ENCODE measurements at places on chromosomes 3 and 15.

DNA sequence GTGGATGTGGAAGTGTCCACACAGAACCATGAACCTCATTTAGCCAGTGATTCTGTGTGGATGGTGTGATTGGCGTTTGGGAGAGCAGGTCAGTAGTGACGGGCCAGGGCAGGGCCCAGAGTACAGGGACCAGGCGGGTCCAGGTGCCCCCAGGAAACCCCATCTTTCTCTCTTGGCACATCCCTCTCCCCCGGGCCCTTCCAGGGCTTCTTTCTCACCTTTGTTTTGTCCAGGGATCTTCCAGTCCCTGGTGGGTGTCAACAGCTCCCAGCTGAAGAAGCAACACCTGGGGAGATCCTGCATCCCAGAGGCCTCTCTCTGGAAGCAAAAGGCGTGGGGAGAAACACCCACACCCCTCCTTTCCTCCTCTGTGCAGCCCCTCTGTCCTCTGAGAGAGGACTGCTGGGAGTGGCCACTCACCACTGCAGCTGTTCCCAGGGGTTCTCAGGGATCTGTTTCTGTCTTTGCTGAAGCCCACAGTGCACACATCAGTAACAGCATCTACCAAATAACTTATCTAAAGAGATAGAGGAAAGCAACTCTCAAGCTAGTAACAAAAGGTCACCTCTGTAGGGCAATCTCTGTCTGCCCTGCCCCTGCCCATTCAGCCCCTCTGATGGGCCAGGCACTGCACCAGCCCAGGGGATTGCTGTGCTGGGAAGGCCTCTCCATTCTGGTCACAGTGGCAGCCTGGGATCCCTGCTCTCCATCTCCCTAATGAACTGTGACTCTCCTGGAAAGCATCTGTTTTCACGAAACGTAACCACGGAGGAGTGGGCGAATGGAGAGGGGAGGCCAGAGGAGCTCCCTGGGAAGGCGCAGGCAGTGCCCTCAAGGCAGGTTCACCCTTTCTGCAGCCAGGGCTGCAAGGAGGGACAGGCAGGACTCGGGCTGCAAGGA is 98.3 kb upstream of the ALDH1A3 start:
- DNase-seq = no peak

DNA sequence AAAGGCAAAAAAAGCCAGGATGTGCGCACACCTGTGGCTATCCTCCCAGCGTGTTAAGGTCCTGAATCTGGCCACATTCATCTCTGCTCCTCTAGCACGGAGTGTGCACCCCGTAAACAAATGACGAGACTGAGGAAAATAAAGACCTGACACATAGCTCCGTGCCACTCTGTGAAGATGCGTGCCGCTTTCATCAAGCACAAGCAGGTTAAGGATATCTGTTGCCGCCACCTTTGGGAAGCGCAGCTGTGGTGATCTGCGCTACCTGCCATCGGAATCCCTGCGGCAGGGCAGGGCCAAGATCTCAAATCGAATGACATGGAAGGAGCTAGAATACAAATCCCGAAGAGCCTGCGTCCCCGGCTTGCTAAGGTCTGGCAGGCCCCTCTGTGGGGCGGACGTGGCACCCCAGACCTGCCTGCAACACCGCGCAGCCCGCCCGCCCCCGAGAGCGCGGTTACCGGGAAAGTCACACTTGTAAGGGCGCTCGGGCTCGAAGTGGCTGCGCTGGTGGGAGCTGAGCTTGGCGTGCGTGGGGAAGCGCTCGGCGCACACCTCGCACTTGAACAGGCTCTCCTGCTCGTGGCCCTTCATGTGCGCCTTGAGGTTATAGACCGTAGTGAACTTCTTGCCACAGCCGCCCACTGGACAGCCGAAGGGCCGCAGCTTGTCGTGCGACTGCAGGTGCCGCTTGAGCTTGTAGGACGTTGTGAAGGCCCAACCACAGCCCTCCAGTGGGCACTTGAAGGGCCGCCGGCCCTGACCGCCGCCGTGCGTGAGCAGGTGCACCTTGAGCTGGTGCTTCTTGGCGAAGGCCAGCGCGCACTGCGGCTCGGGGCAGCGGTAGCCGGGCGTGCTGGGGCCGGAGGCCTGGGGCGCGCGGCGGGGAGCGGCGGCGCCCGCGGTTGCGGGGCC is 936 bp downstream of the ZXDC start:
- no peak for DNase-seq

GRCh38 chr3:12759097-12759679 is at the start of gene TMEM40:
TSS of gene TMEM40 (minus strand) at chr3:12759259. CDS start at chr3:12749832, 9,427 bp downstream.
- no peak for DNase-seq

- no peak for DNase-seq
Measured at GRCh38 chr3:79202471-79203143, 565.2 kb downstream of the ROBO1 start.

- DNase-seq = no peak
Measured at GRCh38 chr3:106333911-106334618, 465.3 kb upstream of the CBLB start.

DNA sequence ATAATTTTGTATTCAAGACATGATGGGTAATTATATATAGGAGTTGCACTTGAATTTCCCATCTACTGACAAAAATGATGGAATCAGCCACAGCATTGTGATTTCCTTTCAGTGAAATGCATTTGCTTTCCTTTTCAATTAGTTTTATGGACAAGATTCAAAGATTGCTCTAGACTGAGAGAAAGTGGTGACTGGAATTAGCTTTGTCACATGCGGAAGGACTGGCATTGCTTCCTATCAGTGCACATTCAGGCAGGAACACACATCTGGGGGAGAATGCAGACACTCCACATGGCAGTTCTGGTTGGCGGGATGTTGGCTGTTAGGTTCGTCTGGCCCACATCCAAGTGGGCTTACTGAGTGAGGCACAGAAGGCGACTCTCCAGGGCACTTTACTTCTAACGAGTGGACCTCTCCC is 399.3 kb upstream of the RGMA start:
- no peak for DNase-seq

DNA sequence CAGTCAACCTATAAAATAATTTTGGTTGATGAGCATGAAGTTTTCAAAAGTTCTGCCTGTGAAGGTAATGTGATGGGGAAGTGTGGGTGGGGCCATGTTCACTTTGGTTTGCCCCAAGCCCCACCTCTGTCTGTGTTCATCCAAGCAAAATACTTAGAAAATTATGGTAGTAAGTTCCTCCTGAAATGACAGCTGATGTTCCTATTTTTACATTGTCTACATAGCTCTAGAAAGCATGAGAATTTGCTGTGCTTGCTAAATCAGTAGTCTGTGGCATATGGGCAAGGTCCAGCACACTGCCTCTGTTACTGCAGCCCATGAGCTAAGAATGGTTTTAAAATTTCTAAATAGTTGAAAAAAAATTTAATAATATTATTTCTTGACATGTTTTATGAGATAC is 21.9 kb upstream of the CP start:
- DNase-seq = no peak

DNA sequence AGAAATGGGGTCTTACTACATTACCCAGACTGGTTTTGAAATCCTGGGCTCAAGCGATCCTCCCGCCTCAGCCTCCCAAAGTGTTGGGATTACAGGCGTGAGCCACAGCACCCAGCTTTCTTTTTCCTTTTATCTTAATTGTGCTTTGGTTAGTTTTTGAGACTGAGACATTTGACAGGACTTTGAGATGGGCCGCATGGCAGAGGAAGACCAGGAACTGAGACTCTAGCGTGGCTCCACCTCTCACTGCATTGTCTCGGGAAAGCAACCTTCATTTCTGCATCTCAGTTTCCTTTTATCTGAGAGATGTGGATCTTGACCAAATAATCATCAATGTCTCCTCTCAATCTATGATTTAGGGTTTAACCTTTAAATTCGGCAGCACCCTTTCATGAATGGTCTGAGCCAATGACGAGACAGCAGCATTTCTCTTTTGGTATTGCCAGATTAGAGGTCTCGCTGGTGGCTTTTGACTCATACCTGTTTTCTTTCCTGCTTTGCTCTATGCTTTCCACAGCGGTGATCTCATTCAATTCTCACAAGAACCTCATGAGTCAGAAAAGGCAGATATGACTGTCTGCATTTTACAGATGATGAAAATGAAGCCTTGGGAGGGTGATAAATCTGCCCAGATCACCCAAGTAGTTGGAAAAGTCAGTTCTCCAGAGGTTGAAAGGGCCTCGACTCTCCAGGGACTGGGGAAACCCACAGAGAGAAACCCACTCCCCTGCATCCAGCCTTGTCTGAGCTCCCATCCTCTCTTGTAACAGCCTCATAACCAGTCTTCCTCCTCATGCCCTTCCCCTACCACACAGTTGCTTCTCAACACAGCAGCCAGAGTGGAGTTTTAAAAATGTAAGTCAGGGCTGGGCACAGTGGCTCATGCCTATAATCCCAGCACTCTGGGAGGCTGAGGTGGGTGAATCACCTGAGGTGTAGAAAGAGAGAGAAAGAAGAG is 84.8 kb upstream of the FOXB1 start:
- no peak for DNase-seq

GRCh38 chr3:38580450-38581382 is 68.8 kb downstream of the SCN5A start:
- no peak for DNase-seq

DNA sequence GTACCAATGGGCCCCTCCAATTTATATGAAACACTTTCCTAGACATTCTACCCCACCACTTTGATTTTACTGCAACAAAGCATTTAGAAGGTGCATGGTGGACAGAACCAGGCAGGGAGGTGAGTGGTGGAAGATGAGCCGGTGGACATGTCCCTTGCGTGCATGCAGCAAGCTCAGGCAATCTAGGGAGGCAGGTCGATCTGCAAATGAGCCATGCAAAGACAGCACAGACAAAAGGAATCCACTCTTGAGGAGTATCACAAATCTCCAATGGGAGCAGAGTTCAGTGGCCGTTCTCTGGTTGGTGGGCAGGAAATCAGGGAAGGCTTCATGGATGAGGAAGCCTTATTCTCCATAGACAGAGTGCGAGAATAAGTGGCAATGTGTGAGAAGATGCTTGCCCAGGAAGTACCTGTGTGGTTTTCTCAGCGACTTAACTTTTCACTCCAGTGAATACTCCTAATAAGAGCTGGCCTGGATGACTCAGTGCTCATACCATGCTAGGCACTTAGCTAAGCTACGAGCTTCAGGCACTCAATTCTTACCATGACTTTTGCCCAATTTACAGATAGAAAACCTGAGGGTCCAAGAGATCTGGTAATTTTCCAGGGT is 152.5 kb downstream of the FOXP1 start:
- no peak for DNase-seq

DNA sequence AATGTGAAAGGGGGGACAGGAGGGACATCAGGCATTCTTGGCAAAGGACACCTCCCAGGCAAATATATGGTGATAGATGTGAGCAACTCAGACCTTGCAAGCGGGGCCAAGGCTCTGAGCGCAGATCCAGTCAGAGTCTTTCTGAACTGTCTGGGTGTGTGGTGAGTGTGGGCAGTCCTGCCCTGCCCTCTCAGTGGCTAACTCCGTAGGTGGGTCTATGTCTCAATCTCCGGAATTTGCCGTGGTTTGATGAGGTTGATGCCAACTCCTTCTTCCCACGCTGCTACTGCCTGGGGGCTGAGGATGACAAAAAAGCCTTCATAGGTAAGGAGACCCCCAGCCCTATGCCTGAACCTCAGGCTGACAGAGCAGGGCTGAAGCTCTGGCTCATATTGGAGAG is 7.4 kb downstream of the TTLL3 start:
- DNase-seq = no peak

DNA sequence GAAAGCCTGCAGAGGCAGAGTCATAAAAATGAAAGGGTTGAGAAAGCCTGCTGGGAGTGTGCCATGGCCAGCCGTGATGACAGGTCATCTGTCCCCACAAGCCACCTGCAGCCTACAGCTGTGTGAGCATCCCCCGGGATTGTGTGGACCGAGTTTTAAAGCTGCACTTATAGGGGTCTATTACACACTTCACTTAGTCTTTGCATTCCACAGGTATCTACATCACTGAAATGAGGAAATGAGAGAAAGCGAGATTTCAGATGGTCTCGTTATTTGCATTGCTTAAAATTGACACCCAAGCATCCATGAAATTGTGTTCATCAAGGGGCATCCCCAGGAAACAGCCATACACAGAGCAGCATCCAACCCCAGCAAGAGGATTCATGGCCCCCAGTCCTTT is 137.6 kb upstream of the TRIM42 start:
- DNase-seq = no peak

GRCh38 chr3:140298569-140299070 is 363.6 kb downstream of the CLSTN2 start:
- no peak for DNase-seq

- DNase-seq = no peak
Measured at GRCh38 chr3:40899286-40899712, 300.0 kb upstream of the CTNNB1 start.

GRCh38 chr3:159978918-159979703 is 9.5 kb upstream of the IL12A start:
- DNase-seq = no peak

GRCh38 chr3:152073267-152073666 is 195.5 kb upstream of the MBNL1 start:
- no peak for DNase-seq

All from HFF-Myc (cell line).